Activated naive CD8-positive, alpha-beta T cell treated with anti-CD3 and anti-CD28 coated beads, Interleukin-2, amount 10 ng/mL, durations not matched to agents 7 days and 5 days (primary cell): ENCODE measurements at places on chromosomes 7 and 10. TPM values are rescaled to one million over a fixed set of nuclear protein-coding genes. Genes with fewer than 3 reads are reported as not detected.

DNA sequence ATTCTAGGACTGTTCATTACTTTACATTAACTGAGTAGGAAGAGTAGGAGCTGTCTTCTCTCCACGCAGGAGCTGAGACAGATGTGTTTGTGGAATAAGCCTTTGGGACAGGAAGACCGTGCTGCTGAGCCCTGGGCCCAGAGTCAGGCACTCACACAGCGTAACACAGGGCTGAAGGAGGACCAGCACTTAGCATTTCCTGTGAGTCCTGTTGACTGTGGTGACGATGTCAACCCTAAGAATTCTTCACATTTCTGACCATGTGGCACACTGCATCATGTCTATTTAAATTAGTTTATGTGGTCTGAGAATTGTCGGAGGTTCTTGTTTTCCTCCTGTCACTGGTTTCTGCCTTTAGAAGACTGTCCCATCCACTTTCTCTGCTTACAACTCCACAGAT lies 117.2 kb downstream of the PIP4K2A start:
- DNase-seq, result no peak

GRCh38 chr10:131009791-131010190 lies 301.7 kb downstream of the TCERG1L start:
- DNase-seq, result no peak

GRCh38 chr10:49184642-49185111 lies 3.5 kb downstream of the TMEM273 start:
- DNase-seq, result no peak

Gene FOXP2
- total RNA-seq, result not detected

GRCh38 chr7:158468181-158468580 lies 119.4 kb downstream of the PTPRN2 start:
- no peak for DNase-seq

Gene OR6B1
- total RNA-seq, result not detected

- DNase-seq, result no peak
Observed at GRCh38 chr10:116787053-116787659, 44.8 kb upstream of the HSPA12A start.
